ENCODE measurements at places on chromosomes 16 and 17.
A peak's percentile ranks its signal among the peaks of the same experiment; 100 is the strongest.

DNA sequence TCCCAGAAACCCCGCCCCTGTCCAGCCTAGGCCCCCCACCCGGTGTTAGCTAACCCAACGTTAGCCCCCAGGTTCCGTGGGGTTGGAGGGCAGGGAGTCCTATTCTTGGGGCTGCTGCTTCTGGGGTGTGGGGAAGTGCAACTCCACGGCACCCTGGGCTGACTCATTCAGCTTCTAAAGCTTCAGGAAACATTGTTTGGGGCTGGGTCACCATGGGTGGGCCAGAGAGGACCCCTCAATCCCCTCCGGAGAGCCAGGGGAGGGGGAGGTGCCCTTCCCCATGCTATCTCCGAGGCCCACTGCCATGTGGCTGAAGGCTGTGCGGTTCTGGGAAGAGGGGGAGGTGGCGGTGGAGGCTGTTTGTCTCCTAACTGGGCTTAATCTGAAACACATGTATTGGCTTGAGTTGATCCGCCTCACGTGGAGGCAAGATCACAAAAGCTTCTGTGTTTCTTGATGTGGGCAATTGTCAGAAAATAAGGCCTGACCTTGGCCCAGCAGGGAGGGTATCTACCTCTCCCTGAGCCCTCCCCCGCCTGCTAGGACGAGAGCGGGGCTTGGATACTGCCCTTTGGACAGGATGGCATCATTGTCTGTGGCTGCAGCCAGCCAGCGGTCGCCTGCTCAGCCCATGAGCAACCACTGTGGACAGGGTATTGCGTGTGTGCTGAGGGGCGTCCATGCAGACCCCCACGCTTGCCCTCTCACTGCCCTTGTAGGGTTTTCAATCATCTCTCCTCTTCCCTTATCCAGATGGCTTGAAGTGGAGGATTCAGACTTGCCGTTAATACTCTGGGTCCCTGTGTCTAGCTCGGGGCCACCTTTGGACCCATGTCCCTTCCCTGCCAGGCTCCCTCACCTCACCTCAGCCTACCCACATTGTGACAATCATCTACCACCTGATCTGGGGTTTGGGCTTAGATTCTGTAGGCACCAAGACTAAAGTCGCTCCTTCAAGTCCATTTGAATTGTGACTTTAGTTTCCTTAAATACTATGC lies 1.3 kb downstream of the SERPINF1 start:
- DNase-seq = peak; percentile 64

GRCh38 chr17:40251576-40251975 lies 32.5 kb downstream of the WIPF2 start:
- DNase-seq = no peak

GRCh38 chr17:80935526-80935925 lies 56.1 kb upstream of the CHMP6 start:
- DNase-seq = no peak

GRCh38 chr16:28011971-28012445 lies 51.5 kb downstream of the GSG1L start:
- no peak for DNase-seq

GRCh38 chr17:19533036-19533717 lies 477 bp upstream of the SLC47A1 start:
- no peak for DNase-seq

- no peak for DNase-seq
Observed at GRCh38 chr16:35570946-35571345, 2111.5 kb downstream of the TP53TG3F start.

- no peak for DNase-seq
Observed at GRCh38 chr16:2987833-2988232, 7.6 kb upstream of the PKMYT1 start.

GRCh38 chr16:27461483-27462171 lies 59.7 kb downstream of the IL21R start:
- no peak for DNase-seq

GRCh38 chr17:6241996-6242395 lies 171.8 kb downstream of the WSCD1 start:
- DNase-seq = no peak

Data from D341Med (cell line).